ENCODE measurements at places on chromosomes 12 and 14.

DNA sequence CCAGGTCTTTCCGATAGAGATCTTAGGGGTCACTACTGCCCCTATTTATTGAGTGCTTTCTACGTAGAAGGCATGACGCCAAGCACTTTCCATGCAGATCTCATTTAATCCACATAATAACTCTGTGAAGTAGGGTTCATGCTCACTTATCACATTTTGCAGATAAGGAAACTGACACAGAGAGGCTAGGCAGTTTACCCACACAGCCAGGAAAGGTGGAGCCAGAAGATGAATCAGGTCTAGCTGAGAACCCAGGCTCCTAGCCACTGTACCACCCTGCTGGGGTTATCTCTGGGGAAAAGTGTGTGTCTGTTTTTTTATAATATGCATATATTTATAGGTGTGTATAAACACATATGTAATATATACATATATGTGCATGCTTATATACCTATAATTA lies 83.6 kb downstream of the KSR2 start:
- no peak for DNase-seq

GRCh38 chr12:101819467-101819866 lies 11.3 kb downstream of the GNPTAB start:
- no peak for DNase-seq

- no peak for DNase-seq
Measured at GRCh38 chr14:59325906-59326305, 137.4 kb downstream of the DAAM1 start.

- DNase-seq: no peak
Measured at GRCh38 chr14:85468816-85469215, 61.1 kb upstream of the FLRT2 start.

- no peak for DNase-seq
Measured at GRCh38 chr12:8589679-8590078, 23.0 kb downstream of the AICDA start.

GRCh38 chr14:45136399-45136798 lies 669 bp downstream of the FANCM start:
- DNase-seq: no peak

DNA sequence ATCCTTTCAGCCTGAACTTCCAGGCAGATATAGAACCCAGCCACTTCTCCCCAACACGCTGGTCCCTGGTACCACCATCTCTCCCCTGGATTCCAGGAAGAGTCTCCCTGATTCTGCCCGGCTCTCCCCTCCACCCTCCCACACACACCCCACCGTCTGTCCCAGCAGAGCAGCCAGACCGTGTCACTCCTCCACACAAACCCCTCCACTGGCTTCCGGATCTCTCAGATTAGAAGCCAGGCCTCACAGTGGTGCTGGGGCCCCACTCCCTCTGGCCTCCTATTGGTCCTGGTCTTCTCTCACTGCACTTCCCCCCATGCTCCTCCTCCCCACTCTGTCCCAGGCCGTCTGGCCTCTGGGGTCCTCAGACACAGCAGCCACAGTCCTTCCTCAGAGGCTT lies 52.4 kb upstream of the CDKN3 start:
- DNase-seq: no peak

DNA sequence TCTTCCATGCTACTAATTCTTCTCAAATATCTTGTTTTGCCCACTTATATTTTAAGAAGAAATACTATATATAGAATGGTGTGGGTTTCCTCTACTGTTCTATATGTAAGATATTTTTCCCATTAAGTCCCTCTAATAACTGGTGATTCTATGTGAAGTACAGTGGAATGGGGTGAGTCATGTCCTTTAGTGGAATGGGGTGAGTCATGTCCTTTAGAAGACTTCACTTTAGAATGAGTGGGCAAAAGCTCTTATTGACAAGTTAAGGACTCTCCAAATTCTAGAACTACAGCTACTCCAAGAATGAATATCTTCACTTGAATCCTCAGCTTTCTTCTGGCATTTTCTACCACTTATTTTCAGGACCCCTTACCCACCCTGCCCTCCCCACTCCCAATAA lies 349.9 kb downstream of the ETNK1 start:
- DNase-seq: no peak

DNA sequence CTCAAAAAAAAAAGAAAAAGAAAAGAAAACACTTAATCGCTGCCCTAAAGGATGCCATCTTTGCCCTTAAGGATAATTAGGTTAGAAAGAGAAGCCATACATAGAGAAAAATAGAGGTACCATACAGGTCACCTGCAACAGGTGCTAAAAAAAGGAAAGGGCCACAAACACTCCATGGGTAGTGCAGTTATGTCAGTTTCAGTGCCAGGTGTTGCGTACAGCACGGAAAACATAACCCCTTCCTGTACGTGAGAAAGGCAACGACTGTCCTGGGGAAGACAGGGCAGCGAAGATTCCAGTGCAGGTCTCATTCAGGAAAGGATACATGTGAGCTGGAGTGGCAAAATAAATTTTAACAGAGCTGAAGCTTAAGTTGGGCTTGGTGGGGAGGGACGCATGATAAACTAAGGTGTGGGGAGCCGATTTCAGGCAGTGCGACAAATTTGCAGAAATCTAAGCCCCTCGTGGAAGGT lies 553 bp upstream of the DAZAP2 start:
- DNase-seq: no peak

GRCh38 chr12:104855599-104855998 lies 102.5 kb downstream of the SLC41A2 start:
- DNase-seq: no peak

DNA sequence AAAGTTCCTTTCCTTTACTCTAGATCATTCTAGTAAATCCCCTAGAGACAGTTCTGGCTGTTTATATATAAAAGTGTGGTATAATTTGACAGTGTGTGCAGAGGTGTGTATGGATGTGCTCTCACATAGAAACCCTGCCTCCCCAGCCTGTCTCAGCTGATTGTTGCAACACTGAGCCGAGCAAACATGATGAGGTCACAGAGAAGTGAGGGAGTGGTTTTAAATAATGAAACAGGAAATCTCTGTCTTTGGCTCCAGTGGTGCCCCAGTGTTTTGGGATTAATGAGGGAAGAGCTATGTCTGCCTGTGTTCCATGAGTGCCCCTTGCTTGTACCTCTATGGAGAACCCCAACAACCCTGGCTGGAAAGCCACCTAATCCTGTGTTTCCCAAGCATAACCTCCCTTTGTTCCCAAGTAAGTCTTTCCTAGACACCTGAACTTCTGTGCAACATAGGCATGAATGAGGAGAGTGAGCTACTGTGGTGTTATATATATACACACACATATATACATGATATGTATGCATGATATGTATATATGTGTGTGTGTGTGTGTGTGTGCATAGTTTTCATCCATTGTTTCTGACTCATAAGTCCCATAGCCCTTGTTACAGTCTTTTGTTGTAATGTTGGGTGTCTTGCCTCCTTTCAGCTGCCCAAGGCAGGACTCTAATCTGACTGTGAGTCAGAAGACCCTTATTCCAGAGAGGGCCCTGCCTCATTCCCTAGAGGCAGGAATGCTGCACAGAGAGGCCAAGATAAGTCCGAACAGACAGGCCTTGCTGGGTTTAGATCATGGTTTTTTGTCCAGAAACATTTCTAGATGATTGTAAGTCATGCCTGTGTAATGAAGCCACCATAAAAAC lies 18.0 kb downstream of the TRAF3 start:
- peak; percentile 21 for DNase-seq

DNA sequence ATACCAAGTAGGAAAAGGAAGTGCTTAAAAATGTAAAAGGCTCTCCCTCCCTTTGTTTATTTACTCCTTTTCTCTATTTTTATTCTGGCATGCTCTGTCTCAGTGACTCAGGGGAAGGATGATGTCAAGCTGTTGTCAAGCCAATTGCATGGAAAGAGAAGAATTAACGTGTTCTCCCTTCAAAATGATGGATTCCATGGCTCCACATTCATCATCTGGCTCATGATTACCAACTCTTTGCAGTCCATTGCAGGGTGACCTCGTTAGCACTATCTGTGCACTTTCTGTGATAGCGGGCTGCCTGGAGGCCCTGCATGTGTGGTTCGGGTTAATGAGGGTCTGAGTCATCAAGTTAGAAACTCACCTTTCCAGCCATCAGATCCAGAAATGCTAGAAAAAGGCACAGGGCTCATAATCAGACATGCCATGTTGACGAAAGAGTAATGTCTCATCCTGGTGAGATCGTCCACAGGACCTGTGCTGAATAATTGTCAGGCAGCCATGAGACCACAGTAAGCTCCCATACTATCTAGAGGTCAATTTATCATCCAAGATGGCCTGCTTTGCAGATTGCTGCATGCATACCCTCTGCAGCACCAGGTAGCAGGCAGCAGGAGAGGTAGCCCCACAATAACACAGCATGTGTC lies 79.2 kb upstream of the BTG1 start:
- DNase-seq: peak; percentile 58

GRCh38 chr14:94728950-94729349 lies 41.0 kb downstream of the GSC start:
- no peak for DNase-seq

DNA sequence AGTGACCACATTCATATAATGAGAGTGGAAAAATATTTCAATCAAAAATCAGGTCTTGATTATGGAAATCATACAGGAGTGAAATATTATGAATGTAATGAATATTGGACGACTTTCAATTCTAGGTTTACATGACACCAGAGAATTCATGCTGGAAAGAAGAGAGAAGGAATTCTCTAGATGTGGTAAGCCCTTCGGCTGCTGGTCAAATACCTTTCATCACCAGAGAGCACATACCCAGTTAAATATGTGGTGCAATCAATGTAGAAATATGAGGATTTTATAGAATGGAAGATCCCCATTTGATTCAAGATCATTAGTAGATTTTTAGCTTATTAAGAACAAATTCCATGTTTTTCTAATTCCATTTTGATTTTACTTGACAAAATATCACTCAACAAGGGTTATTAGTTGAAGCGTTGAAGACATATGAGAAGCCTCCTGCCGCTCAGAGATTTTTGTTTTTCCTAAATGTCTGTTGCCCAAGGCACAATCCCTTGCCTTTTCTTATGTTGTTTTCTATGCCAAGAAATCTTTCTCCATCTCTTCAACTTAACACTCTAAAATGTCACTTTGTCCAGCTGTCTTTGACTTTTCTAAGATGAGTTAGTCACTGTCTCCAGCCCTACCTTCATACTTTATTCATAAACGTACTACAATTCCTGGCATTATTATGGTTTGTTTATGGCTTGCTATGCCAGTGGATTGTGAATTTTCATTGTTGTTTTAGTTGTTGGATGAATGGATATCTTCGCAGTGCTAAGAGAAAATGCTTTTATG lies 72.8 kb upstream of the ZDHHC17 start:
- no peak for DNase-seq

GRCh38 chr12:7016958-7017571 lies 1.2 kb downstream of the LPCAT3 start:
- DNase-seq: no peak

DNA sequence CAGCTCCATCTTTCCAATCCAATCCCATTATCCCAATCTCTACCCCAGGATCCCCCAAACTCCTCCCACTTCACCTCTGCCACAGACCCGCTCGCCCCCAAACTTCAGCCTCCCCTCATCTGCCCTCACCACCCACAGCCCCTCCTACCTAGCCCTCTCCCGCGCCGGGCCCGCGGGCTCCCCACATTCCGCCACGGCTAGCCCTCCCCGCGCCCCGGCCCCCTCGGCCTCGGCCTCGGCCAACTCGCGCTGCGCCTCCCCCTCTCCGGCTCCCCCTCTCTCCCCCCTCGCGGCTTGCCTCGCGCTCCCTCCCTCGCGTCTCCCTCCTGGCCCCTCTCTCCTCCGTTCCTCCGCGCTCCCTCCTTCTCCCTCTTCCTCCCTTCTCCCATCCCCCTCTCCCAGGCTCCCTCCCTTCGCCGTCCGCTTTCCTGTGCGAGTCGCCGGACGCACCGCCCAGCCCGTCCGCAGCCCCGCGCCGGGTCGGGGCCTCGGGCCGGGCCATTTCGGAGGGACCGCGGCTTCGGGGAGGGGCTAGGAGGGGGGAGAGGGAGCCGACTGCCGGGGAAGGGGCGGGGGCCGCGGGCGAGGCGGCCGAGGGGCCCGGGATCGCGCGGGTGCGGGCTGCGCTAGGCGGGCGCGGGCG lies at the start of gene ATN1:
Gene ATN1 (plus strand): TSS at position 581 of the 643 bp plus-strand sequence. CDS start 6,043 bp downstream, outside the sequence.
- DNase-seq: peak; percentile 94

DNA sequence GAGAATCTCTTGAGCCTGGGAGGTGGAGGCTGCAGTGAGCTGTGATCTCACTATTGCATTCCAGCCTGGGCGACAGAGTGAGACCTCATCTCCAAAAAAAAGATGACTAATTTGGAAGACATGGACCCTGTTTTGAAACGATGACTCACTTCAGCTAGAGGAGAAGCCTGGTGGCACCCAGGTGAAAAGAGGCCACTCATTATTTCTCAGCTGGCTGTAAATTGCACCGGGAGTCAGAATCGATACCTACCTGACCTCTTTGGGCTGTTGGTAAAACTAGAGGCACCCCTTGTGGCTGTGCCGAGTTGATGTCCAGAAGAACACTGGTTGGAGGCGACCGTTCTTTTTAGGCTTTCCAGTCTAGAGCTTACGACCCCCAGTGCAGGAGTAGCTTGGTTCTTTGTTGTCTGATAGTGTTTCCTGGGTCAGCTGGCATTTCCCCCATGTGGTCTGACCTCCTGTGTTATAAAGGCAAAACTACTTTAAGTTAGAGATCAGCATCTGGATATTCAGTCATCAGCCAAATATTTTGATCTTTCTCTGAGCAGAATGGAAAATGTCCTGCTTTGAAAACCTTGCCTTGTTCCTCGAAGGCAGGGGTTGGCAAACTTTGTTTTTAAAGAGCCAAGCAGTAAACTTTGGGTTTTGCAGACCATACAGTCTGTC lies 93.2 kb downstream of the CHST11 start:
- no peak for DNase-seq

- DNase-seq: no peak
Measured at GRCh38 chr12:79300199-79300568, 390.6 kb downstream of the PAWR start.

GRCh38 chr12:121534495-121535148 lies 46.2 kb downstream of the KDM2B start:
- DNase-seq: no peak

DNA sequence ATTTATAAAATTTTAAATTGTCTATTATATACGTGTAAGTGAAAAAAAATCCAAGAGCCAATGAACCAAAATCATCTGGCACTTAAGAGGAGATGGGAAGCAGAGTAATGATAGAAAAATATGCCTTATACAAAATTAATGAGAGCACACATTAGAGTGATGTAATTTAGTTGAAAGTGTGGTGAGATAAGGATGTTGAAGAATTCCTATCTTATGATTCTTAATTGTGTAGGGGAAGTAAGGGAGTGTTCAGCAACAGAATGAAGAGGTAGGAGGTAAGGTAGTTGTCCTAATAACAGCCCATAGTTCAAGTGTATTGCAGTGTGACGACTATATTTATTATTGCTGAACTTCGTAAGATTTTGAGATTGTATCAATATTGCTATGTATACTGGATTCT lies 843.4 kb upstream of the FLRT2 start:
- DNase-seq: no peak

- peak; percentile 43 for DNase-seq
Measured at GRCh38 chr14:55448141-55448614, 7.8 kb upstream of the TBPL2 start.

- no peak for DNase-seq
Measured at GRCh38 chr12:45426294-45426693, 210.4 kb downstream of the ANO6 start.
